PC-3 (cell line): ENCODE measurements at places on chromosomes 4 and X. TPM values are rescaled to one million over a fixed set of nuclear protein-coding genes. Genes with fewer than 3 reads are reported as not detected.

Gene GLRA2
- total RNA-seq = not detected in 2 replicates

Gene SUPT20HL2
- not detected in 2 replicates for total RNA-seq

Gene ZNF732
- total RNA-seq = not detected in 2 replicates

Gene PRSS12
- 0.58 and 1.5 TPM in 2 replicates for total RNA-seq

DNA sequence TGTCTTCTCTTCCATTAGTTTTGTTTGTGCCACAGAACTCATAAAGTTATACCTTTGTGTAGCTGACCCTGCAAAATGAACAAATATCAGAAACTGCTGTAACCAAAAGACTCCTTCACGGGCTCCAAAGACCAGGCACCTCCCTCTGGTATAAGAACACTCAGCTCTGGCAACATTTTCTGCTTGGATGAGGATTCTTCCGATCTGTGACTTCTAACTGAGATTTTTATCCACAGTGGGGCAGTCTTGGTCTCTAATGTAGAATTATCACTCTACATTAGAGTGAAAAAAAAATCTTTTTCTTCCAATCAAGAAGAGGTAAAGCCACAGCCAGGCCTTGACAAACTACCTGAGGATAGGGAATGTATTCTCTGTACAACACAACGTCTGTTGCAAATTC lies 38.5 kb upstream of the PRSS48 start:
- H3K4me3 ChIP-seq = no peak overlapping the region
- H3K4me1 ChIP-seq = no peaks in the 10 kb centered on the region
- no peaks in the 10 kb centered on the region for H3K27me3 ChIP-seq
- DNase-seq = peak; percentile 6

GRCh38 chrX:24264383-24264782 lies 49.5 kb downstream of the SUPT20HL2 start:
- peak; percentile 64 for DNase-seq
- H3K4me1 ChIP-seq = peaks cover 20% of the 10 kb centered on the region
- no peak overlapping the region for H3K4me3 ChIP-seq
- no peak overlapping the region for H3K27ac ChIP-seq
- H3K27me3 ChIP-seq = no peaks in the 10 kb centered on the region
- no peaks in the 10 kb centered on the region for H3K36me3 ChIP-seq

- H3K4me1 ChIP-seq = no peaks in the 10 kb centered on the region
- H3K27ac ChIP-seq = no peak overlapping the region
- no peaks in the 10 kb centered on the region for H3K36me3 ChIP-seq
- no peak overlapping the region for H3K4me3 ChIP-seq
Measured at GRCh38 chr4:61086979-61087378, 113.1 kb upstream of the ADGRL3 start.

DNA sequence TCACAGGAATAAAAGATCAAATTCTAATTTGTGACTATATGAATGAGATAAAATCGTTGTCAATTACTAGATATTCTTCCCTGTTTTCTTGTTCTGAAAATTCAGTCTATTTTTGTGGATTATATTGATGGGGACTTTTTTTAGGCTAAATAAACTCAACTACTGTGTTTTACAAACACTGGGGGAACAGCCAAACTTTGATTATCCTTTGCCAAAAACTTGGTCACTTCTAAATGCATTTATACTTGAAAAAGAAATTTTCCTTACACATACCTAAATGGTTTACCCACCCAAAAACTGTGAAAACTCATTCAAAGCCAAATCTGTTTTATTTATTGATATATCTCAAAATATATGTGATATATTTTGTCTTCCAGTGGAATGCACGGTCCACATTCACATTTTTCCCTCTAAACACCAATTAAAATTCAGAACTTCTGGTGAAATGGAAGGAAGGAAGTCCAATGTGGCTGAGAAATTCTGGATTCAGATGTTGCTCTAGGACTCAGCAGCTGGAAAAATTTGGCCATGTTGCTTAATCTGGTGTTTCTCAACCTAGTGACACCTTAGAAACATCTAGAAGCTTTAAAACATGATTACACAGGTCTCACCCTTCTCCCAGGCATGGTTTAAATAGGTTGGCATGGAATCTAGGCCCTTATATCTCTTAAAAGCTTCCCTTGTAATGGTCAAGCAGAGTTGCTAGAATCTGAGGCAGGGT lies 28.6 kb upstream of the ARHGAP24 start:
- no peaks in the 10 kb centered on the region for H3K36me3 ChIP-seq
- no peak overlapping the region for H3K4me3 ChIP-seq
- H3K27ac ChIP-seq = no peak overlapping the region
- H3K27me3 ChIP-seq = no peaks in the 10 kb centered on the region
- H3K4me1 ChIP-seq = no peaks in the 10 kb centered on the region
- DNase-seq = no peak

- peak overlapping the region; percentile 46; the same call in 1 of the 2 replicates for H3K4me3 ChIP-seq
- DNase-seq = peak; percentile 95
- peaks cover 38% of the 10 kb centered on the region for H3K4me1 ChIP-seq
- H3K36me3 ChIP-seq = peaks cover 16% of the 10 kb centered on the region; the same call in 1 of the 2 replicates
Measured at GRCh38 chrX:150690126-150690525, 3.1 kb upstream of the MTMR1 start.

DNA sequence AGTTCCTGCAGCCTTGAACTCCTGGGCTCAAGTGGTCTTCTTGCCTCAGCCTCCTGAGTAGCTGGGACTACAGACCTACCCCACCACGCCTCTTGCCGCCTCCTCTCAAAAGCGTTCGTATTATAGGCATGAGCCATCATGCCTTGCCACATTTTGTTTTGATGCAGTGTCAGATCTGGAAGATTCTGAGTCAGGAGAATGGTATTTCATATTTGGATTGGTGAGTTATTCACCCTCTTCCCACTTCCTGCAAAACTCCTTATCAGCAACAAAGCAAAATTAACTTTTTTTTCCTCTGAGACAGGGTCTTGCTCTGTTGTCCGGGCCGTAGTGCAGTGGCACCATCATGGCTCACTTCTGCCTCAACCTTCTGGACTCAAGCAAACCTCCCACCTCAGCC lies 29.6 kb downstream of the REST start:
- peak; percentile 98 for DNase-seq
- no peak overlapping the region for H3K4me3 ChIP-seq
- peaks cover 12% of the 10 kb centered on the region for H3K4me1 ChIP-seq
- H3K27me3 ChIP-seq = no peaks in the 10 kb centered on the region
- H3K36me3 ChIP-seq = no peaks in the 10 kb centered on the region

GRCh38 chrX:106862972-106863688 lies 40.0 kb downstream of the RIPPLY1 start:
- H3K27me3 ChIP-seq = no peaks in the 10 kb centered on the region
- peak; percentile 61 for DNase-seq
- no peak overlapping the region for H3K27ac ChIP-seq
- no peaks in the 10 kb centered on the region for H3K36me3 ChIP-seq
- no peaks in the 10 kb centered on the region for H3K4me1 ChIP-seq
- H3K4me3 ChIP-seq = no peak overlapping the region

GRCh38 chr4:178463747-178464146 lies 1021.5 kb upstream of the AGA start:
- no peak overlapping the region for H3K4me3 ChIP-seq
- DNase-seq = no peak
- no peaks in the 10 kb centered on the region for H3K27me3 ChIP-seq
- no peaks in the 10 kb centered on the region for H3K36me3 ChIP-seq
- no peak overlapping the region for H3K27ac ChIP-seq

DNA sequence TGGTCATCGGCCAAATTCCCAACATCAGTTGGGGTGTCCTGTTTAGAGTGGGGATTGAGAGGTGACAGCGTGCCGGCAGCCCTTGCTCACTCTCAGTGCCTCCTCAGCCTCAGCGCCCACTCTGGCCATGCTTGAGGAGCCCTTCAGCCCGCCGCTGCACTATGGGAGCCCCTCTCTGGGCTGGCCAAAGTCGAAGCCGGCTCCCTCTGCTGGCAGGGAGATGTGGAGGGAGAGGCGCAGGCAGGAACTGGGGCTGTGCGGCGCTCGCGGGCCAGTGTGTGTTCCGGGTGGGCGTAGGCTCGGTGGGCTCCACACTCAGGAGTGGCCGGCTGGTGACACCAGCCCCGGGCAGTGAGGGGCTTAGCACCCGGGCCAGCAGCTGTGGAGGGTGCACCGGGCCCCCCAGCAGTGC lies 7.1 kb upstream of the CENPU start:
- no peaks in the 10 kb centered on the region for H3K27me3 ChIP-seq
- no peak for DNase-seq
- no peaks in the 10 kb centered on the region for H3K36me3 ChIP-seq
- no peak overlapping the region for H3K27ac ChIP-seq

GRCh38 chrX:25941087-25941486 lies 197.1 kb upstream of the MAGEB18 start:
- H3K27me3 ChIP-seq = no peaks in the 10 kb centered on the region
- DNase-seq = peak; percentile 26
- no peak overlapping the region for H3K4me3 ChIP-seq
- H3K27ac ChIP-seq = no peak overlapping the region

- no peak overlapping the region for H3K27ac ChIP-seq
- H3K27me3 ChIP-seq = no peaks in the 10 kb centered on the region
- H3K4me3 ChIP-seq = no peak overlapping the region
- no peaks in the 10 kb centered on the region for H3K36me3 ChIP-seq
- peak; percentile 3 for DNase-seq
Measured at GRCh38 chr4:13399257-13399656, 84.9 kb downstream of the RAB28 start.

DNA sequence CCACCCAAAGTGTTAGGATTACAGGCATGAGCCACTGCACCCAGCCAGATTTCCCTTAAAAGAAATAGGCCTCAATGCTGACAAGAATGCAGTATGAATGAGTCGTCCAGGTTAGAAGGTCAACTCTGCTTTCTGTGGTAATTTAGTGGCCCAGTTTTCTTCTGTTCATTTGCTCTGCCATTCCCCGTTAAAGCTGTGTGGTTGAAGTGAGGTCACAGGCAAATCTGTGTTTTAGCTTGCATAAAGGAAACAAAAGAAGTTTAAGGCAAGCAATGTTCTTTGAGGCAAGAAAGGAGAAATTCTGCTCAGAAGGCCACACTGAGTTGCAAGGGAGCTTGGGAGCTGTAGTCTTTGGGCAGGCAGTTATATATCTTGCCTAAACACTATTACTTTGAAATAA lies 176.8 kb downstream of the LARP7 start:
- no peak overlapping the region for H3K27ac ChIP-seq
- H3K4me3 ChIP-seq = no peak overlapping the region
- DNase-seq = no peak
- H3K27me3 ChIP-seq = no peaks in the 10 kb centered on the region

DNA sequence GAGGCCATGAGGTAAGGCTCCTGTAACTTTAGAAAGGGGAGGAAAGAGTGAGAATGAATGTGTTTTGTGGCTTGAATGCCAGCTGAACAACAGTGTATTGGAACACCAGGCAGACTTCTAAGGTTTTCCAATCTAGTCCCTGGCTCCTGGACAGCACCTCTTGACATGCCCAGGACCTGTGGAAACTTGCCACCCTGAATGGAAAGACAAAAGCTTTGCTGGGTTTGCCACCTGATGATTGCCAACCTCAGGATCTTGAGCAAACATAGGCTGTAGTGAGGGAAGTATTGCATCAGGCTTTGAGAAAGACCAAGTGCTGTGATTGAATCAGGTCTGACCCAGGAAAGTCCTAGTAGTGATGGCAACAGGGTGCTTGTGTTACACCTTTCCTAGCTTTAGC lies 1393.1 kb upstream of the DIAPH2 start:
- no peak for DNase-seq
- no peak overlapping the region for H3K4me3 ChIP-seq
- H3K27me3 ChIP-seq = no peaks in the 10 kb centered on the region
- no peaks in the 10 kb centered on the region for H3K4me1 ChIP-seq
- no peaks in the 10 kb centered on the region for H3K36me3 ChIP-seq

- no peaks in the 10 kb centered on the region for H3K27me3 ChIP-seq
- H3K4me3 ChIP-seq = no peak overlapping the region
- no peaks in the 10 kb centered on the region for H3K36me3 ChIP-seq
- DNase-seq = no peak
- no peak overlapping the region for H3K27ac ChIP-seq
Measured at GRCh38 chr4:175716961-175717360, 95.1 kb downstream of the GPM6A start.
